ENCODE measurements at places on chromosomes 3 and 15.

DNA sequence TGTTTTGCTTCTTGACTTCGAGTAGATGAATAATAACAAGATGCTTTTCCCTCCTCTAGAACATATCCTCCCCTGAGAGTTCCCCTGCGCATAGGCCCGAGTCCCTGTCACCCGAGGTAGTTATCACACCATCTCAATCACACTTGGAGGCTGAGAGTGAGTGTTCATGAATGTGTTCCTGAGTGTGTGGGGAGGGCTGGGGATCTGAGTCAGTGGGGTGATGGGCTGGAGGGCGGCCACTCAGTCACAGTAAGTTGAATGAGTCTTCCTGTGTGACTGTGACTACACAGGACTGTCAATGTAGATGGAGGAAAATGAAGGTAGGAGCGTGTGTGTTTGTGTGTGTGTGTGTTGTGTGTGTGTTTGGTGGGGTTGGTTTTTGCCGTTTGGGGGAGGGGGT, 71.0 kb downstream of the SETD5 start:
- DNase-seq: no peak

- no peak for DNase-seq
Observed at GRCh38 chr3:16429086-16429485, 84.4 kb downstream of the RFTN1 start.

GRCh38 chr15:25563596-25563995, 124.8 kb upstream of the UBE3A start:
- no peak for DNase-seq

GRCh38 chr3:140365872-140366697, 311.8 kb upstream of the TRIM42 start:
- DNase-seq: no peak

- no peak for DNase-seq
Observed at GRCh38 chr15:70555713-70556112, 207.6 kb downstream of the UACA start.

GRCh38 chr3:71423151-71423906, 160.2 kb downstream of the FOXP1 start:
- DNase-seq: no peak
